ENCODE measurements at places on chromosomes 16 and 17.
A peak's percentile ranks its signal among the peaks of the same experiment; 100 is the strongest.

GRCh38 chr17:50493744-50494143 is 14.5 kb upstream of the MYCBPAP start:
- DNase-seq, result no peak

GRCh38 chr17:82841921-82842596 is 2.2 kb upstream of the ZNF750 start:
- no peak for DNase-seq

GRCh38 chr16:75579281-75579834 is 13.2 kb downstream of the GABARAPL2 start:
- no peak for DNase-seq

GRCh38 chr16:89489040-89489897 is 1.1 kb downstream of the ANKRD11 start:
- DNase-seq, result peak; percentile 77

GRCh38 chr17:3004150-3004801 is 59.1 kb downstream of the OR1D5 start:
- peak; percentile 39 for DNase-seq

DNA sequence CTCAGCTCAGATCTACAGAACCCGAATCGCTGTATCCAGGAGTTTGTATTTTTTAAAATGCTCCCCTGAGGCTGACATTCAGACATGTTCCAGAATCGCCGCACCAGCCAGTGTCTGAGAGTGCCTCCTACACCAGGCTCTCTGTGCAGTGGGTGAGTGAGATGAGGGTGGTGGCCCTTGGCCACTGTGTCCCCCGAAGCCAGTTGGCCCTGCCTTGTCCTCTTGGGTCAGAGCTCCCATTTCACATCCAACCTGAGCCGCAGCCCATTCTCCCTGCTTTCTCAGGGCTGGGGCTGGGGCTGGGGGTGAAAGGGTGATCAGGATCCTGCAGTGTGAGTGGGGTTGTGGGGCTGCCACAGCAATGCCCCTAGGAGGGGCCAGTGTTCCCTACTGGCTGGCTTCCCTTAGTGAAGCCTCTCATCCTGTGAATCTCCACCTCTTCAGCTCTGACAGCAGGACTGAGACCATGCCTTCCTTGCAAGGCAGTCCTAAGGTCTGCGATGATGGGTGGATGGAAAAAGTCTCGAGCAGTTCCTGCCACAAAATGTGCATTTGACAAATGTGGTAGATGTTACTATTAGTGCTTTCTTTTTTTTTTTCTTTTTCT is 12.9 kb upstream of the MYCBPAP start:
- DNase-seq, result no peak

- no peak for DNase-seq
Measured at GRCh38 chr16:16083421-16084156, 134.2 kb downstream of the ABCC1 start.

DNA sequence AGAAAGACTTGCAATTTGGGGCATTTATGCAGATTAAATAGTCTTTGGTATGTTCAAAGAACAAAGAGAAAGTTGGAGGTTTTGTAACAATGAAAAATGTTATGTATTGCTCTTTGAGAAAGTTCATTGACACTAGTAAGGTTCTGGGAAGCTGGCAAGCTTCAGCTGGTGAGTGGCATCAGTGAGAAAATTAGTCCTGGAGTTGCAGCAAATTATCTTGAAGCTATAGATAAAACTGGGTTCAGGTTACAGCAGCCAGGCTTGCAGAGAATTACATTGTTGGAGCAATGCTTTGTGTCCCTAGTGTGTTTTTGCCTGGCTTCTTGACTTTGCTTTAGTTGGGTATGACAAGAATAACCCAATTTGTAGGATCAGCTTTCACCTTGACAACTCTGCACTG is 221.2 kb downstream of the CDH13 start:
- no peak for DNase-seq

DNA sequence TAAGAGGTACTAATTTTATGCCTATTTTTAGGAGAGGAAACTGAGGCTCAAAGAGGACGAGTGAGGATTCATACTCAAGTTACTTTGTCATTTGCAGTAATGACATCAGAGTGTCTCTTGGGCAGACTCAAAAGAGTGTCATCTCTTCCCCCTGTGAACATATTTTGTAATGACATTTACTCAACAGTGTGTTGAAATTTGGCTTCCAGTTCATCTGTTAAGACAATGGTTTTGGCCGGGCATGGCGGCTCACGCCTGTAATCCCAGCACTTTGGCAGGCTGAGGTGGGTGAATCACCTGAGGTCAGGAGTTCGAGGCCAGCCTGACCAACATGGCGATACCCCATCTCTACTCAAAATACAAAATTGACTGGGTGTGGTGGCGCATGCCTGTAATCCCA is 28.9 kb downstream of the WFDC1 start:
- no peak for DNase-seq

- peak; percentile 34 for DNase-seq
Measured at GRCh38 chr16:29815032-29815721, 775 bp upstream of the PAGR1 start.

GRCh38 chr16:89922884-89923639 is at the start of gene TUBB3:
TSS of gene TUBB3 (plus strand) at chr16:89923342. CDS start at chr16:89923402, 60 bp downstream.
- no peak for DNase-seq

GRCh38 chr17:58120195-58120822 is 27.9 kb upstream of the OR4D1 start:
- no peak for DNase-seq

GRCh38 chr16:85728879-85729278 is 22.0 kb downstream of the C16orf74 start:
- no peak for DNase-seq

- no peak for DNase-seq
Measured at GRCh38 chr16:50263940-50264929, 2.1 kb upstream of the ADCY7 start.

DNA sequence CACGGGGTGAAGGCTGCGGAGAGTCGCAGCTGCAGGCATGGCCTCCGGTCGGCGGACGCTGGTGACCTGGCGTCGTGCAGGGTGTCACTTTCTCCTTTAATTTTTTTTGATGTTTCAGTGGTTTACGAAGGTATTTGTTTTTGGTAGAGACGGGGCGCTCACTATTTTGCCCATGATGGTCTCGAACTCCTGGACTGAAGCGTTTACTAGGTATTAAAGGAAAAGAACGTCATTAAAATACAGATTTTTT is 17.1 kb downstream of the ZNF213 start:
- DNase-seq, result no peak

GRCh38 chr17:77756846-77757560 is 201.5 kb upstream of the TNRC6C start:
- DNase-seq, result no peak

DNA sequence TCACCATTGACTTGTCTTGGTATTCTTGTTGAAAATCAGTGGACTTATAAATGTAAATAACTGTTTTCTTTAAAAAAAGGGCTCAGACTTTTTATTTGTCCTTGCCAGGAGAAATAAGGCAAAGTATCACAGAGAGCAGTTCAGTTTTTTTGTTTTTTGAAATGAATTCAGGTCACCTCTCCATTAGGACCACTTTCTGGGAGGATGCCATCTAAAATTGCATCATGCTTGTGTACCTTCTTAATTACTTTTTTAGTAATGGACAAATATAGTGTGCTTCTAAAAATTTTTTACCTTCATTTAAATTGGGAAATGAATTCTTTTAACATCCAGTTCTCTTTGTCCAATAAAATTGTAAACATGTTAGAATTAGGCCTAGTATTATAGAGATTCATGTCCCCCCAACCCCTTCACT is 210.0 kb downstream of the BCAS3 start:
- DNase-seq, result no peak

DNA sequence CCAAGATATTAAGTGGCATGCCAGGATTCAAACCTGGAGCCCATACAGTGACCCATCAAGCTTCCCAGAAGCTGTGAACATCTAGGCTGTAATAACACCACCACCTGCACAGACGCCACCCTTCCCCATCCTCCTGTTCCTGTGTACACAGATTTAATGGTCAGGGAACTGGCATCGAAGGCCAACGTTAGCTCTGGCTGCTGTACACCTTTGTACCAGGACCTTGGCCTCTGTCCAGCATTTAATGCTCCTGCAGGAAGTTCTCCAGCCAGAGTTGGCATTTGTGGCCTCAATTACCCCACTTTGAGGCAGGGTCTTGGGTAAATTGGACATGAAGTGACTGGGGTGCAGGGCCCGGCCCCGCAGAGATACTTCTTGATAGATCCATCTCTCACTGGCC is 49.3 kb downstream of the SCNN1B start:
- DNase-seq, result no peak

DNA sequence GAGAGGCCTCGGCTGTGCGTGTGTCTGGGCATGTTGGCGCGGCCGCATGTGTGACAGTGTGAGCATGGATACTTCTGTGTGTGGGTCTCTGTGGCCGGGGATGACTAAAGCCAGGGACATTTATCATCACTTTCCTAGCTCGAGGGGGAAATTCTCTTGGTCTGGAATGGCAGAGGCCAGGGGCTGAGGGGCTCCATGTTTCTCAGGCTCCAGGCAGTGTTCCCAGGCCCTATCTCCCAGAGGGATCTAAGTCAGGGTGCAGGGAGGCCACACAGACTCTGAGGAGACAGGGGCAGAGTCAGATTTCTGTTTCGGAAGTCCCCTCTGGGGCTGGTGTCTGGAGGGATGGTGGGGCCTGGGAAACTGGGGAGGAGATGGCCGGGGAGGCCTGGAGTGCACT is 23.7 kb upstream of the SPNS2 start:
- DNase-seq, result no peak

GRCh38 chr17:142102-142661 is 4.8 kb downstream of the SCGB1C2 start:
- peak; percentile 2 for DNase-seq

DNA sequence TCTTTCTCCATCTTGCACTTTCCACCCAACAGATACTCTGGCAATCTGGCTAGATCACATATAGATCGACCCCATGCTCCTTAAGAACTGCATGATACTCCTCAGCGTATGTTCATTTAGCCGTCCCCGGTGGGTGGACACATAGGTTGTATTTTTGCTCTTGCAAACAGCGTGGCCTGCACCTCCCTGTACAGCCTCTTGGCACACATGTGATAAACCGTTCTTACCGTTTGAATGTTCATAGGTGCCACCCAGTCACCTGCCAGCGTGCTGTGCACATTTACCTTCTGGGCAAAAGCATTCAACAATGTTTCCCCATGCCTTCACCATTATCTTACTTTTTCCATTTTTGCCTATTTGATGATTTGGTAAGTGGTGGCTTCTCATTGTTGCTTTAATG is 6.2 kb downstream of the TNP2 start:
- no peak for DNase-seq

- no peak for DNase-seq
Measured at GRCh38 chr17:75228305-75228704, 22.8 kb downstream of the NUP85 start.

- DNase-seq, result peak; percentile 9
Measured at GRCh38 chr17:6427279-6427781, 7.6 kb downstream of the AIPL1 start.

GRCh38 chr17:82110298-82110697 is 12.3 kb upstream of the FASN start:
- DNase-seq, result no peak

GRCh38 chr16:13997933-13998332 is 73.2 kb upstream of the MRTFB start:
- DNase-seq, result no peak

GRCh38 chr16:86403541-86404163 is 106.7 kb upstream of the FOXF1 start:
- DNase-seq, result no peak

GRCh38 chr16:2734844-2735515 is 15.0 kb upstream of the PRSS27 start:
- no peak for DNase-seq

DNA sequence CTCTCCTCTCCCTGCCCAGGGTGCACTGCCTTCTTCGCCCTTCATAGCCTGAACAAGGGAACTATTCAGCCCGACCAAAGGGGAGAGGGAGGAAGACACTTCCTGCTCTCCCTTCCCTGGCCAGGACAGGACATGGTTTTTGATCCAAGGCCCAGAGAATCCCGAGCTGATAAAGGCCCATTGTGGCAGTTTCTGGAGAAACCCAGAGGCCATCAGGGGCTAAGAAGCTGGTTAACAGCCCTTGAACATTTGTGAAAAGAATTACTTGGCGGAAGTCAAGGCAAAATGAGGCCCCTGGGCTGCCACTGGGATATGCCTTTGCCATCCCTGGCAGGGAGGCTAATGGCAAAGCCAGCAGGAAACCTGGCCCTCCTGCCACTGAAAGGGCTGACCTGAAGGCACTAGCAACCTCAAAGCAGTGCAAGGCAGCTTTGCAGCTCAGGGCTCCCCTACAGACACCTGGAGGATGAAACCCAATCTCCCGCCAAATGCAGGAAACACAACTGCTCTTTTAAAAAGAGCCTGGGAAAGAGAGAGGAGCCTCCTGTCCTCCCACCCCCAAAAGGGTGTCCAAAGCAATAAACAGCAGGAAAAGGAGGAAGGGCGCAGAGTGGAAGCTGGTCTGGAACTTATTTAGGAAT is 12.6 kb downstream of the PHB1 start:
- no peak for DNase-seq

GRCh38 chr16:88309174-88309907 is 73.4 kb upstream of the ZNF469 start:
- DNase-seq, result no peak

GRCh38 chr16:49775581-49775980 is 80.3 kb downstream of the ZNF423 start:
- DNase-seq, result no peak

DNA sequence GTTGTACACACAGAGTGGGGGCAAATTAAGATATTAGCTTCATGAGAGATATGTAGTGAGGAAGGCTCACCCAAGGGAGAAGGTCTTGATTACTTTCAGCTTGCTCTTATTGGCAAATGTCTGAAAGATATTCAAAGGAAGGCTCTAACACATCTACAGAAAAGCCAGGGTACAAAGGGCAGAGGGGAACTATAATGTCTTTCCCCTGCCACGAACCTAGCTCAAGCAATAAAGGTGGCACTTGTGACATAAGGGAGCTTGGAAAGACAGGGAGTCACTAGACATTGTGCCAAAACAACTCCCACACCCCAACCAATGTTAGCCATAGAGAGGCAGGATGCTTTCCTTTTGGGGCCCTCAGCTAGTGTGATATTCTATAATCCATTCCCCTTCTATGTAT is 52.2 kb upstream of the SOX9 start:
- no peak for DNase-seq
